ENCODE measurements at places on chromosomes 12 and 14. TPM values are rescaled to one million over a fixed set of nuclear protein-coding genes. Genes with fewer than 3 reads are reported as not detected.

FOXN4 gene
- not detected for total RNA-seq

SLC11A2 gene
- 31.9 TPM for total RNA-seq

PLEKHA5 gene
- 50.7 TPM for total RNA-seq

NTN4 gene
- 51.3 TPM for total RNA-seq

TAS2R8 gene
- total RNA-seq: not detected

COCH gene
- 0.42 TPM for total RNA-seq

DNA sequence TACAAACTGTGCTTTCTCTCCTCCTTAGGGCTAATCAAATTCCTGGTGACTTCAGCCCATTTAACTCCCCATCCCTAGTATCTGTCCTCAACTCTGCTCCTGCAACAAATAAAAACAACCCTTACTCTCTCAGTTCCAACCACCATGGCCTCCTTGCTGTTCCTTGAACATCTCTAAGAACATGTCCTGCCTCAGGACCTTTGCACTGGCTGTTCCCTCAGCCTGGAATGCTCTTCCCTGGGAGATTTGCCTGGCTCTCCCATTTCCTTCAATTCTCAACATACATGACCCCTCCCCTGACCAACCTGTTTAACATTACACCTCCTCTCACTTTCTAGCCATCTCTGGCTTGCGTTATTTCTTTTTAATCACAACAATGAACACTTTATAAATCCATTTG is 170.5 kb downstream of the PTPN11 start:
- DNase-seq: no peak
- H3K4me3 ChIP-seq: no peak overlapping the region
- H3K36me3 ChIP-seq: no peaks in the 10 kb centered on the region
- H3K27me3 ChIP-seq: no peaks in the 10 kb centered on the region

- H3K27ac ChIP-seq: no peak overlapping the region
- H3K4me1 ChIP-seq: no peaks in the 10 kb centered on the region
- no peaks in the 10 kb centered on the region for H3K27me3 ChIP-seq
- no peaks in the 10 kb centered on the region for H3K36me3 ChIP-seq
- H3K4me3 ChIP-seq: no peak overlapping the region
Measured at GRCh38 chr12:32970465-32971110, 74.0 kb upstream of the PKP2 start.

DNA sequence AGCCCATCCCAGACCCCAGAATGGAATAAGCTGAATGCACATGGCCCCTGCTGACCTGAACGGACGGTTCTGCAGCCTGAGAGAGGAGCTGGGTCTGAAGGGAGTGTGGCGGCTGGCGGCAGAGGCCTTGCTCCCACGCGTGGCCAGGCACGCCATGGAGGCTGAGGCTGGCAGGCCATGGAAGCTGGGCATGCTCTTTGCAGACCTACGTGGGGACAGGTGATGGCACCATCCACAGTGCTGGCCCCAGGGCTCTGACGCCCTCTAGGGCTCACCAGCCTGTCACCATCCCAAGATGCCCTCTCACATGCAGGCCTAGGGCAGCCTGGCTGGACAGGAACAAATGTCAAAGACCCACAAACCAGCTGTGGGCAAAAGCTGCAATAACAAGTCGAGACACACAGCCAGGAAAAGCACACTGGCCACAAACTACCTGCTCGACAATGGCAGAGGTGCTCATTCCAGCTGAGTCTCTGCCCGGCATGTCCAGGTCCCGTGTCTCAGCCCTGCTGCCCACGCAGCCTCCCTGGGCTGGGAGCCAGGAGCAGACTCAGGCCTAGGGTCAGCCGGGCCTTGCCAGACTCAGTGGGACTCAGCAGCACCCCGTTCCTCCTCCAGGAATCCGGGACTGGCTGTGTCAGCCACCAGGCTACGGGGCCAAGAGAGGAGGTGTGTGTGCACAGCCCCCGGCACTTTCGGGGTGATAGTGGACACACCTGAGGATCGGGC is 19.7 kb downstream of the BTBD6 start:
- H3K27ac ChIP-seq: no peak overlapping the region
- no peaks in the 10 kb centered on the region for H3K27me3 ChIP-seq
- no peak for DNase-seq
- H3K4me3 ChIP-seq: no peak overlapping the region
- no peaks in the 10 kb centered on the region for H3K4me1 ChIP-seq

DNA sequence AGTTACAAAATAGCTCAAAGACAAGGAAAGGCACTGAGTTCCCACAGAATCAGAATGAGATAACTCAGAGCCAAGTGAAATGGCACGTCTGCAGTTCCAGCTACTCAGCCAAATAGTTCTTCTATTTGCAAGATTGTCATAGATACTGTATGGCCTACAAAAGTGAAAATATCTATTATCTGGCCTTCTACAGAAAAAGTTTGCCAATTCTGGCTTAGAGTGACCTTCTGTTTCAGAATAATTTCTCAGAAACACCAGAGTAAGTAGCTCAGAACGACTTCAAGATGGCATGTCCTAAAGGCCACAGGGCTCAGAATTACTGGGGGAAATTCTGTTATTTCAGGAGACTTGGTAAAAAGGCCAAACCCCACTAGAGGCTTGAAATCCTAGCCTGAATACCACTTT is 10.7 kb upstream of the RTRAF start:
- H3K4me1 ChIP-seq: peaks cover 7% of the 10 kb centered on the region
- H3K4me3 ChIP-seq: no peak overlapping the region
- no peaks in the 10 kb centered on the region for H3K36me3 ChIP-seq

DNA sequence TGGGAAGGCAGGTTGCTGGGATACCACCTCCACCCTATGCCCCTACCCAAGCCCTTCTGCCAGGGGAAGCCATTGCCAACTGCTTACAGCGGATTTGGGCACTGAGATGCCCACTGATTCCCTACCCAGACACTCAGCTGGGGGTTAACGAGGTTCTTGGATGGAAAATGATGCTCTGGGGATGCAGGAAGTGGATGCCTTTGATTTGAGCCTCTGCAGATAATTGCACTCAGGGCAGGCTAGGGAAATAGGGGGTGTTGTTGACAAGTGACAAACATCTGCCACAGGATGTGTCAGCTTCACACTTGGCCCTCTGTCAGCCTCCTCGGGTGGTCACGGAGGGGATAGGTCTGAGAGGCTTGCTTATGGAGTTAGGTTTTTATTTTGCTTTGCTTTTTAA is 57.4 kb downstream of the RPH3A start:
- no peak overlapping the region for H3K27ac ChIP-seq
- no peak for DNase-seq
- H3K36me3 ChIP-seq: no peaks in the 10 kb centered on the region
- H3K27me3 ChIP-seq: no peaks in the 10 kb centered on the region

DNA sequence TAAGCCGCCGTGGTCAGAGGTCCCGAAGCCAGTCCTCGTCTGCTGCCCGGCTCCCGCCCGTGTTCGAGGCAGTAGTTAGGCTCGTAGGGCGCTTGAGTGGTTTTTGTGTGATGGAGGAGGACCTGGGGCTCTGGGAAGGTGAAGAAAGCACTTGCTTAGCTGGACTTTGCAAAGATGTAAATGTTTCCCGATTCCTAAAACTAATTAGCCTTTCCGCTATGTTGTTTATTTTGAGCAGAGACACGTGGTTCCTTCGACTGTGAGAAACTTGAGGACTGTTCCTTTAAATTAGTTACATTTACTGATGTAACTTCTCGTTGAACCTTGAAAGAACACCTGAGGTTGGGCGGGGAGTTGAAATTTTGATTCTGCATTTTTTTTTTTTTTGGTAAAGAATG is 33.9 kb downstream of the MIA2 start:
- no peaks in the 10 kb centered on the region for H3K27me3 ChIP-seq
- peak overlapping the region; percentile 81 for H3K4me3 ChIP-seq
- H3K27ac ChIP-seq: peak overlapping the region; percentile 96
- H3K4me1 ChIP-seq: peaks cover 13% of the 10 kb centered on the region

GRCh38 chr12:79707830-79708229 is 17.1 kb upstream of the PAWR start:
- no peak for DNase-seq
- H3K36me3 ChIP-seq: no peaks in the 10 kb centered on the region
- no peaks in the 10 kb centered on the region for H3K4me1 ChIP-seq
- H3K27ac ChIP-seq: no peak overlapping the region
- no peak overlapping the region for H3K4me3 ChIP-seq
- peaks cover 3% of the 10 kb centered on the region for H3K27me3 ChIP-seq

DNA sequence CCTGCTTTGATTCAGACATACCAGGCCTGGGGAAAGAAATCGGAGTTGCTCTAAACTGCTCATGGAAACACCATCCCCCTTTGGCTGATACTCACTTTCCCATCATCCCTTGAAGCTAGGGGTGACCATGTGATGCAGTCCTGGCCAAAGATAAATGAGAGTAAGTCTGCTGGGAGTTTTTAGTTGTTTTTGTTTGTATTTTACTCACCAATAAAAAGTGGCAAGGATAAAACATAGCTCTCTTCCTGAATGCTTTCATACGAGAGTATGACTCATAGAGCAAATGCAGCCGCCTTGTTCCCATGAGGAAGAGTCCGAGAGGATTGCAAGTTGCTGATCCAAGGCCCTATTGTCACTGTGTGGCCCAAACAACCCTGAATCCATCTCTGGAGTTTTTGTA is 126.4 kb upstream of the TMEM132C start:
- H3K27me3 ChIP-seq: no peaks in the 10 kb centered on the region
- no peaks in the 10 kb centered on the region for H3K4me1 ChIP-seq
- H3K4me3 ChIP-seq: no peak overlapping the region
- no peak for DNase-seq
- H3K27ac ChIP-seq: no peak overlapping the region
- H3K36me3 ChIP-seq: no peaks in the 10 kb centered on the region

- H3K27ac ChIP-seq: no peak overlapping the region
- H3K27me3 ChIP-seq: no peaks in the 10 kb centered on the region
- peaks cover 6% of the 10 kb centered on the region for H3K4me1 ChIP-seq
- H3K4me3 ChIP-seq: no peak overlapping the region
- H3K36me3 ChIP-seq: no peaks in the 10 kb centered on the region
Measured at GRCh38 chr12:124026755-124027745, 54.0 kb downstream of the ZNF664 start.

GRCh38 chr12:97140355-97140754 is 233.3 kb downstream of the NEDD1 start:
- no peaks in the 10 kb centered on the region for H3K4me1 ChIP-seq
- H3K36me3 ChIP-seq: no peaks in the 10 kb centered on the region
- no peak overlapping the region for H3K4me3 ChIP-seq

- no peaks in the 10 kb centered on the region for H3K27me3 ChIP-seq
- no peak overlapping the region for H3K27ac ChIP-seq
- H3K4me3 ChIP-seq: no peak overlapping the region
- DNase-seq: no peak
- peaks cover 38% of the 10 kb centered on the region for H3K36me3 ChIP-seq
- peaks cover 4% of the 10 kb centered on the region for H3K4me1 ChIP-seq
Measured at GRCh38 chr14:64229489-64229888, 64.7 kb downstream of the ESR2 start.

- no peaks in the 10 kb centered on the region for H3K36me3 ChIP-seq
- no peak overlapping the region for H3K4me3 ChIP-seq
- no peaks in the 10 kb centered on the region for H3K27me3 ChIP-seq
- no peak overlapping the region for H3K27ac ChIP-seq
- DNase-seq: no peak
Measured at GRCh38 chr12:10867381-10867780, 16.7 kb downstream of the PRH1 start.

DNA sequence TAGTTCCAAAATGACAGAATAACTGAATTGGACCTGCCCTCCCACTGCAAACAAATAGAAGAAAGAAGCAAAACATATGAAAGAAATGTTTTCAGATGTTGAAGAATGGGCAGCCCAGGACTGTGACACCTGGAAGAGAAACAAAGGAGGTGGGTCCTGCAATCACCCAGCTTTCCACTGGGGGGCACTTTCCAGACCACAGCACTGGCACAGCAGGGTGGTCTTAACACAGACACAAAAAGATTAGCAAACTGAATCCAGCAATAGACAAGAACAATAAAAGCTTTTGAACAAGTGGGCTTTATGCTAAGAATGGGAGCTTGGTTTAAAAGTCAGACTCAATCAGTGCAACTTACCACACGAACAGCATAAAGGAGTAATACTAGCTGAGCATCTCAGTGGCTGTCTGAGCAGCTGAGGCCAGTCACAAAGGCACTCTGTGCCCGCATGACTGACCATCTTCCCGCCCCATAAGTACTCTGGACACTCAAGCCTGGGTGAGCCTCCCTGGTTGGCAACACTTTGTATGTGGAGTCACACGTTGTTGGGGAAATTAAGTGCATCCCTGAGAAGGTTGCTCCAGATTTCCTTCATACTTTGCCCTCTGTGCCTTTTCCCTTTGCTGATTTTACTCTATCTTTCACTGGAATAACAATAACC is 27.7 kb downstream of the JKAMP start:
- no peak for DNase-seq
- H3K36me3 ChIP-seq: no peaks in the 10 kb centered on the region
- no peak overlapping the region for H3K27ac ChIP-seq
- H3K4me3 ChIP-seq: no peak overlapping the region
- no peaks in the 10 kb centered on the region for H3K4me1 ChIP-seq

DNA sequence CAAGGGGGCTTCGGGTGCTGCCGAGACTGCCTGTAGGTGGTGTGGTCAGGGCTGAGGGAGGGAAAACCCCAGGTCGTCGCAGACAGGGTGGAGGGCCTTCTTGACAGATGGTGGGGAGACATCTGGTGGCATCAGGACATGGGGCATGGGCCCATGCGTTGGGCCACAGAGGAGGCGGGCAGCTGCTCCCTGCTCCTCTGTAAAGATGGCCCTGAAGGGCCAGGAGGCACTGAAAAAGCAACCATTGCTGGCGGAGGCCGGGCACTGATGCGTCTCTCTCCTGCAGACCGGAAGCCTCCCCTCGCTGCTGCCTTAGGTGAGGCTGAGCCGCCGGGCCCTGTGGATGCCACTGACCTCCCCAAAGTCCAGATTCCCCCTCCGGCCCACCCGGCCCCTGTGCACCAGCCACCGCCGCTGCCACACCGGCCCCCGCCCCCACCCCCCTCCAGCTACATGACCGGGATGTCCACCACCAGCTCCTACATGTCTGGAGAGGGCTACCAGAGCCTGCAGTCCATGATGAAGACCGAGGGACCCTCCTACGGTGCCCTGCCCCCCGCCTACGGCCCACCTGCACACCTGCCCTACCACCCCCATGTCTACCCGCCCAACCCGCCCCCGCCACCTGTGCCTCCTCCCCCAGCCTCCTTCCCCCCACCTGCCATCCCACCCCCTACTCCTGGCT is 28.8 kb downstream of the CCNK start:
- no peak overlapping the region for H3K27ac ChIP-seq
- H3K4me3 ChIP-seq: no peak overlapping the region
- H3K36me3 ChIP-seq: peaks cover 78% of the 10 kb centered on the region
- H3K27me3 ChIP-seq: no peaks in the 10 kb centered on the region
- DNase-seq: no peak
- peaks cover 36% of the 10 kb centered on the region for H3K4me1 ChIP-seq

GRCh38 chr12:125888921-125889320 is 823.7 kb downstream of the AACS start:
- H3K4me3 ChIP-seq: no peak overlapping the region
- no peaks in the 10 kb centered on the region for H3K36me3 ChIP-seq
- H3K4me1 ChIP-seq: peaks cover 20% of the 10 kb centered on the region

DNA sequence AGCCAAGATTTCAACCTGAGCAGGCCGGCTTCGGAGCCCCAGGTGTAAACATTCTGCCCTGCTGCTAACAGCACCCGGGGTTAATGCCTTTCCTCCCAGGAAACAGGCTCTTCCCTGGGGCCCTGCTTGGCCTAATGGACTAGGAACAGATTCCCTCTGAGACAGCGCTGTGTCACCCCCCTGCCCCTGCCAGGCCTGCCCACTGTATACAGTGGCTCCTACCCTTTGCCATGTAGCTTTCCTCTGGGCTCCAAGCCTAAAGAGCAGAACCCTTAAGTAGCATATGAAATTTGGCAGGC is 28.3 kb upstream of the BCDIN3D start:
- H3K4me1 ChIP-seq: peaks cover 32% of the 10 kb centered on the region
- peaks cover 3% of the 10 kb centered on the region for H3K27me3 ChIP-seq
- DNase-seq: no peak
- no peaks in the 10 kb centered on the region for H3K36me3 ChIP-seq
- H3K4me3 ChIP-seq: no peak overlapping the region

GRCh38 chr14:101276309-101277091 is 284.8 kb upstream of the DIO3 start:
- no peak for DNase-seq
- H3K27ac ChIP-seq: no peak overlapping the region
- H3K27me3 ChIP-seq: no peaks in the 10 kb centered on the region
- H3K4me3 ChIP-seq: no peak overlapping the region

Measured in esophagus muscularis mucosa (tissue), 4 donors.